ENCODE measurements at places on chromosomes 6 and 20.

DNA sequence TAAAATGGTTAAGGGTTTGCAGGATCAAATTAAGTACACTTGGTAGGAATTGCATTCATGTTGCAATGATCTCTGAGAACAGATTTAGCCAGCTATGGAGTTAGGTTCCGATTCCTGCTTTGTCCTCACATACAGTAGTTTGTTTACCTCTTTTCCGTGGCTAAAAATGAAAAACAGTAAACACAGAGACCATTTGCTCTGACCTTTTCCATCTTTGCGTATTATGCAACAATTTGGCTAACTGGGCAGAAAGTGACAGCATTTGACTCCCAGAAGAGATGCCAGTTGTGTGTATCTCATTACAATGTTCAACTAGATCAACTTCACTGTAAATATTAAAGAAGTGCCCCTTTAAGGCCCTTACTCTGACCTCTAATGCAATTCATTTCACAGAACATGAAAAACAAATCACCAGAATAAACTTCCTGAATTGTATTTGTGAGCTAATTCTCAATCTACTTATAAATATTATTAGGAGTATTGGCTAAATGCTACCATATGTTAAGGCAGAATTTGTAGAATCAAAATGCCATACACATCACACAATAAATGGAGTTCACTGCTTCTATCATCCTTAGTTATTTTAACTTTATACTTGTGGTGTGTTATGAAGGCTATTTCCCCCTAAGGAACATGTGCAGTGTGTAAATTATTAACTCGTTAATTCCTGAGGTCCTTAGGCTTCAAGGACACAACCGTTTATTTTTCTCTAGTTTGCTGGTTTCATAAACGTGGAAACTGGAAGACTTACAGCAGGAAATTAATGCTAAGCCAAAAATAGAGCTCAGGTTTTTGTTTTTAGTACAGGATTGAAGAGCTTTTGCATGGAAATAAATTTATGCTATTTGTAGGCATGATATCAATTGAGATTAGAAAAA lies 380.7 kb upstream of the CITED2 start:
- DNase-seq = no peak

GRCh38 chr6:53246924-53247323 lies 98.3 kb upstream of the GCM1 start:
- DNase-seq = no peak

- no peak for DNase-seq
Measured at GRCh38 chr6:4304927-4305455, 169.6 kb upstream of the ECI2 start.

DNA sequence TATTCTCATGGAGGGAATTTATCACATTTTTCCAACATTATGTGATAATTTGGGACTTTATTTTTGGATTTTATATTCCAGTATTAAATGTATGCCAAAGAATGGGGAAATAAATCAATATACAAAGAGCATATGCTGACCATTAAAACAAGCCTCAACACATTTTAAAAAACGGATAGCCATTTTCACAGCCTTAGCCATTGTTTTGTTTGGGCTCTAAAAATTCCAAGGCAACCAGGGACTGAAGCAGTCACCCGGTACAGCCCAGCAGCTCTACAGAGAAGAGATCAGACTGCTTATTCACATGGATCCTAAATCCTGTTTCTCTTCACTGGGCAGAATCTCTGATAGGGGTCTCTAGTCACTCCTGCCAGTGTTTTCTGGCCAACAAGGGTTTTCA lies 150.2 kb upstream of the OGFRL1 start:
- DNase-seq = no peak

DNA sequence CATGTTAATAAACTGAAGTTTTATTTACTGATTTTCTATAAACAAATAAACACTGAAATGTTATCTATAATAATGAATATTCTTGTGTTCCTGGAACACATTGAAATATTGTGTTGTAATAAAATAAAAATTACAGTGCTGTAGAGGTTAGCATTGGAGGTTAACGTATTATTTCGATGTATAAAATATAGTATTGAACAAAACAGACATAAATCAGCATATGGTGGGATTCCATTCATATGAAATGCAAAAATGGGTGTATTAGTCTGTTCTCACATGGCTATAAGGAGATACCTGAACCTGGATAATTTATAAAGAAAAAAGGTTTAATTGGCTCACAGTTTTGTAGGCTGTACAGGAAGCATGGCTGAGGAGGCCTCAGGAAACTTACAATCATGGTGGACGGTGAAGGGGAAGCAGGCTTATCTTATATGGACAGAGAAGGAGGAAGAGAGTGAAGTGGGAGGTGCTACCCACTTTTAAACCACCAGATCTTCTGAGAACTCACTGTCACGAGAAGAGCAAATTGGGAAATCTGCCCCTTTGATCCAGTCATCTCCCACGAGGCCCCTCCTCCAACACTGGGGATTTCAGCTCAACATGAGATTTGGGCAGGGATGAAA lies 24.6 kb upstream of the BMP6 start:
- no peak for DNase-seq

GRCh38 chr6:18343741-18344140 lies 43.4 kb upstream of the RNF144B start:
- DNase-seq = no peak

DNA sequence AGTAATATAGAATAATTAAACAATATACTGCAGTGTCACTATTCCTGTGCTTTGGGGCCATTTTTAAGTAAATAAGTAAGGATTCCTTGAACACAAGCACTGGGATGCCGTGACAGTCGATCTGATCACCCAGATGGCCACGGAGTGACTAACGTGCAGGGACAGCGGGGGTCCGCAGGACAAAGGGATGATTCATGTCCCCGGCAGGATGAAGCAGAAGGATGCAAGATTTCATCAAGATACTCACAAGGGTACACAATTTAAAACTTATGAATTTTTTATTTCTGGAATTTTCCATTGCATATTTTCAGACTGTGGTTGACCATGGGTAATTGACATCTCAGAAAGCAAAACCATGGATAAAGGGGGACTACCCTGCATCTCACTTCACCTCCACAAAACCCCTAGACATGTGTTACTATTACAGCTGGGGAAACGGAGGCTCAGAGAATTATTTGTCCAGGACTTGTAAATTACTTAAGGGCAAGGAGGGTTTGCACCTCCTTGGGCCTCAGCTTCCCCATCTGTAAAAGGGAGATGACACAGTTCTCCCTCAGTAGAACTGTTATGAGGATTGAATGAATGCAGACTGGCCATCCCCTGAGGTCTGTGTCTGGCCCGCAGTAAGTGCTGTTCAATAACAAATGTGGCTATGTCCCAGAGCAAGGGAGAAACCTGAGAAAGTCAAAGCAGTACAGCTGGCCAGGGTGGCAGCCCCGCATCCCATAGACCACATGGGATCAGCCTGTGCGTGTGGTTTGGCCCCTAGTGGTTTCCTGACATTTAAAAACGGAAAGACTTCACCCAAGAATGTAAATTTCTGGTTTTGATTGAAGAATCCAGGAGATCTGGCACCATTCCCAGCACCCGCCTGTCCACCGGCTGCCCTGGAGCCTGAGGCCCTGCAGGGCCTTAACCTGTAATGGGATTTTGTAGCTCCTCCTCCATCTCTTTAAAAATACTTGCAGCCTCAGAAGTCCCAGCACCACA lies 235.5 kb downstream of the BMP7 start:
- DNase-seq = no peak

DNA sequence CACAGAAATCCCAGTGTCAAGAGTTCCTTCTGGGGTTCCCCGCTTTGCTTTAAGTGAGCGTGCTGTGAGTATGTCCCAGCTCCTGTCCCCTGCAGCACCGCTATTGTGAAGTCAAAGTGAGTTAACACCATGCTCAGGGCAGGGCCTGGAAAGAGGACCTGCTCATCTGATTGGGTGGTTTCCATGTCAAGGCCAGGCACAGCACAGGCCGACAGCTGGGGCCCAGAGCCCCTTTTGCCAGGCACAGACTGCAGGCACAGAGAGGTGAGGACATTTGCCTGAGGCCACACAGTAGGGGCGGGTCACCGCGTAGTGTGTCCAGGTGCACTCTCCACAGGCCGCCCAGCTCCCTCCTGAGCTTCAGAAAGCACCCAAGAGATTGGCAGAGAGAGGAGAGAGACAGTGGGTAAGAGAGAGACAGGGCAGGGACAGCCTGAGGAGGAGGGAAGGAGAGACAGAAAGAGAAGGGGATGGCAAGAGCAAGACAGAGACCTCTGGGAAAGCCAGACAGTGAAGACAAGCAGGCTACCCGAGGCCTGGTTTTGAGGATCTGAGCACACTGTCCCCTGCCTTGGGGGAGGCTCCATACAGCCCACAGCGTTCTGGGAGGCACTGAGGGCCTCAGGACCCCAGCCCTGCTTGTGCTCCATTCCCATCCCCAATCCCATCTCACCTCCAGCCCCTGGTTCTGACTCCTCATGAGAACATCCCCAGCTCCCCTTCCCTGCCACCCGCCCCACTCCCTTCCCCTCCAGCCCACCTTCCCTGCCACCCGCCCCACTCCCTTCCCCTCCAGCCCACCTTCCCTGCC lies 6.5 kb upstream of the BPIFB1 start:
- DNase-seq = no peak

- no peak for DNase-seq
Measured at GRCh38 chr6:143401068-143401446, 49.4 kb downstream of the ADAT2 start.

DNA sequence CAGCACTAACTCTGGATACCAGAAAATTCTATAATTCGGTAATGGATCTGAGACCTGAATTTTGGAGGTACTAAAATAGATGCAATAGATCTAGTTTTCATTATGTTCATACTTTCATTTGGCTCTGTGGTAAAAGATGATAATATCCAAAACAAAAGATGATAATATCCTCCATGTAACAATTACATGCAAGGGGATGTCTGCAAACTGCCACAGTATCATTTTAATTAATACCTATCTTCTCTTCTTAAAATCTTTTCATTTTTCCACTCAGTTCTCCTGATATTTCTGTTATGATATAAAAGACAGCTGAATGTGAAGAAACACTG lies 15.6 kb downstream of the BTN2A1 start:
- no peak for DNase-seq

- DNase-seq = no peak
Measured at GRCh38 chr6:42841844-42842584, 37.4 kb upstream of the RPL7L1 start.

DNA sequence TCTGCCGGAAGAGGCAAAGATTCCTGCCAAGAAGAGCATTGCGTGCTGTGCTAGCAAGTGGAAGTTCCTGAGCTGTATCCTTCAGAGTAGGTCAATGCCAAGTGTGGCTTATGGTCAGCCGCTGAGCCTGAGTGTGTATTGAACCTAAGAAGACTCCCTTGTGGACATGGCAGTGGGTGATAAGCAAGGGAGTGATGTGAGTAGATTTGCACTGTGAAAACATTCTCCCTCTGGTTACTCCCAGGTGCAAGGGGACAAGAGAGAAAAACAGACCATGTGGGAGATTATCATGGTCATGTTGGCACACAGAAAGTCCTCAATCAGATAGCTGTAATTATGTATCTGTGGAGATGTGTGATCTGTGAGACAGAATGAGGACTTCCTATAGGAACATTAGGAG lies 6.1 kb upstream of the TMEM74B start:
- no peak for DNase-seq

DNA sequence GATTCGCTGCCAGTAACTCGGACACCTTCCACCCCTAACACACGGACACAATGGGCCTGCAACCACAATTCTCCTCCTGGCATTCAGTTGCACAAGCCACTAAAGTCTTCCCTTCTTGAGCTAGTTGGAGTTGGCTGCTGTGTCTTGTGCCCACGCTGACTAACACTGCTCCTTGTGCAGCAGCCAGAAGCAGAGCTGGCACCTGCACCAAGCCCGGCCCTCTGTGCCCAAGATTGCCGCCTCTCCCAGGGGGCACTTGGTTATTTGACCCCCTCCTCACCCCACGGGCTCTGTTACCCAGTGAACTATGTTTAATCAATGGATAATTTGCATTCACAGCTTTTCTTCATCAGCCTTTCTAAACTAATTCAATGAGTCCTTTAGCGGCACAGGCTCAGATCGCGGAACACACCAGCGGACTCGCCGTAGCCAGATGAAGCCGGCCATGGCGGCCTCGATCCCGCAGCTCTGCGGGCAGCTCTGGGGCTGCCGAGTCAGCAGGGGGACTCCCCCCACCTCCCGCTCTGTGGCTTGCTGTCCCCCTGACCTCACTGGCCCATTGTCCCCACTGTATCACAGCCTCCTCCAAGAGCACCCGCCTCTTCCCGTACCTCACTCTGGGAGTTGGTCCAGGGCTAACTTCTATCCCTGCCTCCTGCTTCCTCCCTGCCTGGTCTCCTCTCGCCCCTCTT lies 94.8 kb upstream of the AFDN start:
- DNase-seq = no peak
